ENCODE measurements at places on chromosomes 3 and 15. TPM values are rescaled to one million over a fixed set of nuclear protein-coding genes. Genes with fewer than 3 reads are reported as not detected.

GRCh38 chr15:38320181-38320580, 67.5 kb downstream of the SPRED1 start:
- no peak overlapping the region for H3K4me3 ChIP-seq
- DNase-seq = no peak
- peaks cover 13% of the 10 kb centered on the region for H3K4me1 ChIP-seq
- H3K27ac ChIP-seq = no peak overlapping the region
- peaks cover 13% of the 10 kb centered on the region for H3K36me3 ChIP-seq

- H3K36me3 ChIP-seq = no peaks in the 10 kb centered on the region
- no peak overlapping the region for H3K27ac ChIP-seq
Measured at GRCh38 chr15:82858932-82859331, 49.5 kb downstream of the WHAMM start.

DNA sequence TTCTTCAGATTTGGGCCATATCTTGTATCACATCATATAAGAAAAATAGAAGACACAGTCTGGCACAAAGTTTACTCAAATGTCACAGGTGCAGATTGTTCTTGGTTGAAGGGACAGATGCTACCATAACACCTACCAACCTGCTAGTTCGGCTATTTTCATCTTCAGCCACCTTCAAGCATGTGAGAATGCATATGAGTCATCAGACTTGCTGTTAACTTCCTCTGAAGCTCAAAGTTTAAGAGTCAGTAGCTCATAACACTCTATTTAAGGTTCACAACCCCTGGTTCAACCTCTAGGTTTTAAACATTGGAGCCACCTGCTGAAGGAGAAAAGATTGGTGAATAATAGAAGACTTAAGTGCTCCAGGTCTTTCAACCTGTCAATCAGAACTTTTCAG, 522.8 kb downstream of the NLGN1 start:
- H3K27ac ChIP-seq = no peak overlapping the region
- H3K4me3 ChIP-seq = no peak overlapping the region
- H3K27me3 ChIP-seq = no peaks in the 10 kb centered on the region
- H3K36me3 ChIP-seq = no peaks in the 10 kb centered on the region

NPAP1 gene
- 0.30 TPM for total RNA-seq

DNA sequence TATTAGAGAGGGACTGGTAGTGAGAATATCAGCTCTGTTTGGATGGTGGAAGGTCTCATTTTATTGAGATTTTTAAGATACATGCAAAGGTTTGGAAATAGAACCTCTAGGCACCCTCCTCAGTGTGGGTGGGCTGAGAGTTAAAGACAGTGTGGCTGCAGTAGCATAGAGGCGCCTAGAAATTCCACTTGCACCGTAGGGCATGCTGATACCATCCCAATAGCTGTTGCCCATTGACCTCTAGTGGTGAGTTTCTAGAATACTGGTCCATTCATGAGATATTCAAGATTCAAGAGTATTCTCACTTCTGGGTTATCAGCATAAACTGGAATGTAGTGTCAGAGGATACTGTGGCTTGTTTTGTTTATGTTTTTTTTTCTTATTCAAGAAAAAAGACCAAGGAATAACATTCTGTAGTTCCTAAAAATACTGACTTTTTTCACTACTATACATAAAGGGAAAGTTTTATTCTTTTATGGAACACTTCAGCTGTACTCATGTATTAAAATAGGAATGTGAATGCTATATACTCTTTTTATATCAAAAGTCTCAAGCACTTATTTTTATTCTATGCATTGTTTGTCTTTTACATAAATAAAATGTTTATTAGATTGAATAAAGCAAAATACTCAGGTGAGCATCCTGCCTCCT, 87.2 kb downstream of the TGFBR2 start:
- H3K36me3 ChIP-seq = peaks cover 6% of the 10 kb centered on the region
- H3K27me3 ChIP-seq = no peaks in the 10 kb centered on the region
- H3K4me3 ChIP-seq = no peak overlapping the region
- peaks cover 32% of the 10 kb centered on the region for H3K4me1 ChIP-seq
- DNase-seq = no peak

DNA sequence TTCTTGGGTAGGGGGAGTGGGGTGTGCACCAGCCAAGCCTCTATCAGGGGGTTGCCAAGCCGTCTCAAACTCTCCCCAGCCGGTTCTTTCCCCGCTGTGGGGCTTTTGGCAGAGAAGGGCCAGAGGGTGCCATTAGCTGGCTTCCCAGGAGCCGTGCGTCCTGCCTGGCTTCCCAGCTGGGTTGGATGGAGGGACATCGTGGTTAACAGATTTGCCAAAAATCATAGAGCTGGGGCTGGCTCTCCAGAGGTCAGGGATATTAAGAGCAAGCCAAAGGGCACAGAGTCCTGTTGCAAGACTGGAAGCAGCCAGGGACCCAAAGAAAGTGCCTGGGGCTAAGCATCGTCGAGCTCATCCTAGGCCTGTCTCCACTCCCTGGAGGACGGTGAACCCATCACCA, 104.6 kb upstream of the HES1 start:
- H3K4me1 ChIP-seq = peaks cover 38% of the 10 kb centered on the region
- H3K4me3 ChIP-seq = no peak overlapping the region
- no peak for DNase-seq

SAMMSON gene
- total RNA-seq = not detected

Measured in neural crest cell (in vitro differentiated cells).